ENCODE measurements at places on chromosomes 5 and 9.

DNA sequence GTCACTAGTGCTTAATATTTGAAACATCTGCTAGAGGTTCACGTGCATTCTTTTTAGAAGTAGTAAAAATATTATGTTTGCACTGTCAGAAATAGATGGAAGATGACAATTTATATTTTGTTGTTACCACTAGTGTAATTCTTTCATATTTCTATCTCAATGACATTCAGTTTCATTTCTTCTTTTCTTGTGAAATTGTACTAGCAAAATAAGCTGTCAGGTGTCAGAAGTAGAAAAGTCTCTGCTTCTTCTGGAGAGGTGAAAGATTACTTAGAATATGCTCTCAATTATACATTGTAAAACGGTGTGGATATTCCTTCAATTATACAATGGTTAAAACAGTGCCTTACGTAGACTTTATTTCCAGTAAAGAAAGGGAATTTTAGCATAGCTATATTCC is 395.4 kb downstream of the CSNK1G3 start:
- DNase-seq = no peak

GRCh38 chr5:53936481-53937352 is 373.7 kb downstream of the ARL15 start:
- no peak for DNase-seq

- no peak for DNase-seq
Observed at GRCh38 chr9:105416840-105417239, 31.0 kb upstream of the FSD1L start.

GRCh38 chr9:86434039-86434726 is 80.0 kb upstream of the TUT7 start:
- DNase-seq = peak; percentile 1

GRCh38 chr5:110590187-110590586 is 136.3 kb downstream of the TMEM232 start:
- DNase-seq = peak; percentile 0

GRCh38 chr9:36772449-36773403 is 200.0 kb downstream of the MELK start:
- peak; percentile 65 for DNase-seq

- no peak for DNase-seq
Observed at GRCh38 chr5:34791761-34792244, 47.2 kb upstream of the TTC23L start.

DNA sequence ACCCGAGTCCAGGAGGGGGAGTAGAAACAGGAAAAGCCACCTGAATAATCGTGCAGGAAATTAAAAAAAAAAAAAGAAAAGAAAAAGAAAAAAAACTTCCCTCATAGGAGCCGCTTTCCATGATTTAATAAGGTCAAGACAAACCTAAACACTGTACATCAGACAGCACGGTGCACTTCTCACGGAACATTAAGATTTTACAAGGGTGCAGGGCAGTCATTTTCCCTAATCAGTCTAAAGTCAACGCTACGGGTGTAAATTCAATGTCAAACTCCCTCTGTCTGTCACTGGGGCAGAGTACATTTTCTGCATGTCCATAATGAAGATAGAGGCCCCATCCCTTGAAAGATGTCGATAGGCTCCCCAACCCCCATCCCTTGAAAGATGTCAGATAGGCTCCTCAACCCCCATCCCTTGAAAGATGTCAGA is 139.7 kb downstream of the TSSK1B start:
- DNase-seq = no peak

DNA sequence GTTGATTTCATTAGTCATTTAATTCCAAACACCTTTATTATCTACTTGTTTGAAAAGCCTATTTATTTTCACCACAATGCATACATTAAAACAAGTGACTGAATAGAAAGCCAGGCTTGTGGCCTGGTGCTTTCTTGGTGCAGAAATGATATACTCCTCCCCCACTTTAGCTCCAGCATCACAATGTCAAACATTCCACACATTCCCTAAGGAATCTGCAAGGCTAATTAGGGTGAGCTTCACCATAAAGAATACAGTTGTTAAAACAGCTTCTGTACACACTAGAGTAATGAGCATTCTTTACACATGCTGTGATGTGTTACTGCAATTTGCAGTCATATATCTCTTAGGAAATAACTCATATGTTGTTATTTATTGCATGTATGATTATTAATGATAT is 705.7 kb downstream of the CETN3 start:
- no peak for DNase-seq

GRCh38 chr5:148660346-148660660 is 6.0 kb upstream of the HTR4 start:
- DNase-seq = no peak

- DNase-seq = no peak
Observed at GRCh38 chr5:90549729-90550275, 8.8 kb upstream of the ADGRV1 start.

- no peak for DNase-seq
Observed at GRCh38 chr5:52564587-52564986, 223.1 kb upstream of the ITGA1 start.

GRCh38 chr9:125747765-125748445 is 732 bp downstream of the PBX3 start:
- DNase-seq = peak; percentile 33

- no peak for DNase-seq
Observed at GRCh38 chr5:57858905-57859304, 376.3 kb upstream of the ACTBL2 start.

- peak; percentile 50 for DNase-seq
Observed at GRCh38 chr5:93583768-93584595, 960 bp downstream of the NR2F1 start.

DNA sequence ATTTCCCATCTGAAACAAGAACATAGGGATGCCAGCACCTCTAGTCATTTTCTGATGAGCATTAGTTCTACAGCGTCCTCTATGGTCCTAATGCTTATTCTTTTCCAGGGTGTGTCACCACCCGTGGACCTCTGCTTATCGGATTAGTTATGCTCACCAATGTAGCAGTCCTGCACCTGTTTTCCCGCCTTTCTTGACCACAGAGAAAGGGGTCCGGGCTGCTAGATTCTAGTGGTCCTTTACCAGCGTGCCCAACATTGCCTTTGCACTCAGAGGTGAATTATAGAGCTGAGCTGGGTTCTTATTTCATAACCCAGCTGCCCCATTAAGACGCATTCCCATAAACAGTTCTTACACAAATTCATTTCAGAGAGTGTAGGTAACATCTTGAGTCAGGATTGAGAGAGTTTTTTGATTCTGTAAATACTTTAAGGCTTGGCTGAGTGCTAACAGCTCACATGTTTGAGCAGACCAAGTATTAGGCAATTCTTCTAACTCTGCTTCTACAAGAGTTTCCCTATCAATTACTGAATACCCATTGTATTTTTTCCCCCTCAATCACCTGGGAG is 2205.1 kb upstream of the C9orf72 start:
- no peak for DNase-seq

GRCh38 chr9:16329671-16330113 is 540.8 kb downstream of the BNC2 start:
- DNase-seq = no peak

DNA sequence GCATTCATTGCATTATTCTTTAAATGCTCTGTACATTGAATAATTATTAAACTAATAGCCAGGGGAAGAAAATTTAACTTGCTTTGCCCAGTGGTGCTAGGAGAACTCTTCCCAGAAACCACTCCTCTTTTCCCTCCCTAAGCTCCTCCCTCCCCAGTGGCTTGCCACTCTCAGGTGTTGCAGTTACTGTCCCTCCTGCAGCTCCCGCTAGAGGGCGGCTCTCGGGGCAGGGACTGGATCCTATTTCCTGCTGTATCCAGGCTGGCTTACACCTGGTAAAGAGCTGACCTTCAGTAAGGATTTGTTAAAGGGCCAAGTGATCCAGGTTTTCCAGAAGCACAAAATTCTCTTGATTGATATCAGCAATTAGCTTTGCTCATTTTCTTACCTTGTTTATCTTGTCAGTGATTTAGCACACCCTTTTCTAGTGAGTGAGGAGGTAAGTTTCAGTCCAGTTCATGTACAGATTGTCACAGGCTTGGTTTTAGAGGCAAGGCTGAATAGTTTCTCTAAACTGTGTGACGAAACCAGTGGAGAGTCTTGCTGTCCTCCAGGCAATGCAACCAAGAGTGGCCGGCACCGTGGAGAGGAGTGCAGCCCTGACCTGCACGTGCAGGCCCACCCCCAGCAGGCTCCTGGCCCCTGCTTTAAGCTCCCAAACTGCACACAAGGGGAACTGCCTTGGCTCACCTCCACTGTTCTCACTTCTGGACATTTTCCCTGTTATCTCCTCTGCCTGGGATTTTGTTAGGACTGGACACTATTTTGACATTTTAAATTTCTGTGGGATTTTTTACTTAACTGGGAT is 423.8 kb downstream of the SPOCK1 start:
- DNase-seq = peak; percentile 89

GRCh38 chr9:38387751-38388150 is 4.8 kb upstream of the ALDH1B1 start:
- no peak for DNase-seq

DNA sequence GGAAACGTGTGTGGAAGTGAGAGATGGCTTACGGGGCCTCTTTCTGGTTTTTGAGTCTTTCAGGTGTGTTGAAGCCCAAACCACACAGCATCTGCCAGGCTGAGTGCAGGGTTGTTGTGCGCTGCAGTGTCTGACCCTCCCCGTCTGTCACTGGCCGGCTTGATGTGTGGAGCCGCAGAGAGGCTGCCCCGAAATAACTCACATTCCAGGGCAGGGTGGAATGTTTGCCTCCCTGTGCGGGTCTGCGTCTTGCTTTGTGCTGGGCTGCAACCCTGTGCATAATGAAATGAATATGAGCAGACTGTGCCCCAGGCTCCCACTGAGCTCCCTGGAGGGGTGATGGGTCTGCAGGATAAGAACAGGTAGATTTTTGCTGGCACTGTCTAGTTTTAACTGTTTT is 9.9 kb upstream of the PLEKHG4B start:
- no peak for DNase-seq

Measured in NCI-H345 (cell line).